ENCODE measurements at places on chromosomes 7 and 10.
A peak's percentile ranks its signal among the peaks of the same experiment; 100 is the strongest.

DNA sequence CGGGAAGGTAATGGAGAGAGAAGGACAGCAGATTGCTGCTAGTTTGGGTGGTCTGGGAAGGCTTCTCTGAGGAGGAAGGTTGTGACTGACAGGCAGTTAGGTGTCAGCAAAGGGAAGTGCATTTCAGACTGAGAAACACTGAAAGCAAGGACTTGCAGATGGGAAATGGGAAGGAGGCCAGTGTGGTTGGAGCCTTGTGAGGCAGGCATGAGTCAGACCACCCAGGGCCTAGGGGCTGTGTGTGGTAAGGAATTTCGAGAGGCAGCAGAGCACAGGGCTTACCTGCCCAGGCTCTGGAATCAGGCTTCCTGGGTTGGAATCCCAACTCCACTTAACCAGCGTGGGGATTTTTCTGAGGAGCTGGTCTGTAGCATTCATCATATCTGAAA lies 53.5 kb downstream of the NRF1 start:
- DNase-seq: no peak

DNA sequence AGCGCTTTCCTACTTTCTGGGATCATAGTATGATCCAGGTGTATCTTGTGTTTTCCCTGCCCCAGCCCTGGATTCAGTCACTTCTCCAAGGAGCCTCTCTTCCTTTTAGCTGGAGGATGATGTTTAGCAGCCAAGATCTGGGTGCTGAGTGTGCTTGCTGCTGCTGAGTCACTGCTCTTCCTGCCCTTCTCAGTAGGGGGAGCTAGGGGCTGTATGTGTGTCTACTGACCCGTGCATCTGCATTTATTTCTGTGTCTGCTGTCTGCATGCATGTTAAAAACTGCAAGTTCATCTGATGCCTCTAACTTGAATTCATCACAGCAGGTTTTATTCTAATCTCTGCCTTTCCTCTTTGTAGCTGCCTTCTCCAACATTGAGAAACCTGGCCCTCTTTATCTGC lies 31.6 kb downstream of the MGMT start:
- DNase-seq: no peak

DNA sequence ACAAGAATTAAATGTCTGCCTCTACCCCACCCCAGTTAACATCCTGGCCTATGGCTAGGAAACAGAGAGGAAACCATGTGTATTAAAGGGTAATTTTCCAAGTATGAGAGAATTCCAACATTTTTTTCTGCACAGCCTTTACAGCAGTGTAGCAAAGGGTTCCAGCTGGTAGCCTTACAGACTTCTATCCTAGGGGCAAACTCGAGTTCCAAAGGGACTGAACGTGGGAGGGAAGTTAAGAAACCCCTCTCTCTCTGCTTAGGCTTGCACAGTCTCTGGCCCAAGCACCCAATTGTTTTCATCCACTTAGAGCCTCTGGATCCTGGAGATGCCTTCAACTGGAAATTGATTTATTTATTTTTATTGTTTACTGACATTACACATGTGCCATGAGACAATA lies 60.3 kb downstream of the SLC16A12 start:
- DNase-seq: no peak

DNA sequence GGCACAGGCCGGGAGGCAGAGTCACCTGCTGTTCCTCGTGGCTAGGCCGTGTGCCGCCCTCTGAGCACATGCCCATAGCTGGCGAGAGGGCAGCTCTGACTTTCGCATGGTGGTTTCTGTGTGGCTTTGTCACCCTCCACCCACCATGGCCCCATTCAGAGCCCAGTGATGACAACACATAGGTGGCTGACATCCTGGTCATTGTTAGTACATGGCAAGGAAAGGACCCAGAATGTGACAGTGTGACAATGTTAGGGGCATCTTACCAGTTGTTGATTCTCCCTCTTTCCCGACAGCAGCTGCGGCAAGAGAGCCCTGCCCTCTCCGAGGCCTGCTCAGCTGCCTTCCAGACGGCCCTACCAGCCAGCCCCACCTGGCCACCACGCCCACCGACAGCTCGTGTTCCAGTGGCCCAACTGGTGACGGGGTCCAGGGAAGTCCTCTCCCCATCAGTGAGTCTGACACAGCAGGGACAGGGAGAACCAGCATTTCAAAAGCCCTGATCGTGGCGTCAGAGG lies 52.2 kb downstream of the ZNF467 start:
- DNase-seq: no peak

GRCh38 chr7:84191261-84191660 lies 3.3 kb downstream of the SEMA3A start:
- no peak for DNase-seq

GRCh38 chr10:79148452-79149344 lies 79.9 kb downstream of the ZMIZ1 start:
- no peak for DNase-seq

DNA sequence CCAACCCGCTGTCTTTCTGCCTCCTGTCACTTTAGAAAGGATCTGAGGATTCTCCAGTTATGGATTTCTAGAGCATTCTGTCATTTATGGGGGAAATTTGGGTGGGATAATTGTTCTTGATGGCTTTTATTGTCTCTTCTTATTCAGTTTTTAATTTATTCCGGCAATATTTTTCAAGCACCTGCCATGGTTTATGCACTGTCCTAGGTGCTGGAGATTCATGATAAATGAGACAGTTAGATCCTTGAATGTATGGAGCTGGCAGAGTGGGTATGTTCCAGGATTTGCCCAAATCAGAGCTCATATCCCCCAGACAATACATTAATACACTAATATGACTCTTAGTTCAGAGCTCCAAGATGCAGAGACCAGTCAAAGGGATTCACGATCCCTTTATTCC lies 146.8 kb upstream of the PRKCQ start:
- no peak for DNase-seq

DNA sequence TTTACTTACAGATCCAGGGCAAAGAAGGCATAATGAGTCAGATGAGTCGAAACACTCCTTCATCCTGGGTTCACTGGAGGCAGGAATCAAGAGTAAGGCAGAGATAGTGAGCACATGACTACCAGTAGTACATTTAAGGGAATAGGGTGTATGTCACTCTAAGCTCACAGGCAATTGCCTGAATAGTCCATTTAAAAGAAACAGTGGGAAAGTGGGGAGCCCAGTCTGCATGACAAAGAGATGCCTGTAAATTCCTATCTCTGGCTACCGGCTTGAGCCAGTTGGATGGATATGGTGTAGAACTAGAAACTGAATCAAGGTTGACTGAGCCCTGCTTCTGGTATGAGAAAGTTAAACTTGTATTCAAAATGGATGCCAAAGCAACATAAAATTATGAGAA lies 861.5 kb upstream of the ZWINT start:
- no peak for DNase-seq

GRCh38 chr10:111114758-111115500 lies 38.1 kb downstream of the ADRA2A start:
- no peak for DNase-seq

- peak; percentile 73 for DNase-seq
These were observed 441 bp downstream of the BMI1 start for GRCh38 chr10:22321156-22321923.

DNA sequence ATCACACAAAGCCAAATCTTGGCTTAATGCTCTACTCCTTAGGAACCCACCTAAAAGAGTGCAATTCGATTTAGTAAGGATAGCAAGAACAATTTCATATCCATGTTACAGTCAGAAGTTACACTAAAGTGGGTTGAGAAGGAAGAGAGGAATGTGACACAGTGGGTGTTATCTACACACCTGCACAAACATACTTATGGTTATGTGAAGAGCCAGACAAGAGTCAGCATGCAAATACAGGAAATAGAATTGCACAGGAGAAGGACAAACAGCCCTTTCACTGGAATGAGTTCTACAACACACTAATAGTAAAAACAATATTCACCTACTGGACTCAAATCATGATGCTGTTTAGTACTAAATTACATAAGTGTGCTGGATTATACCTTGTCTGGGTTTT lies 262.8 kb downstream of the DGKB start:
- DNase-seq: no peak

GRCh38 chr7:124937076-124937475 lies 7.5 kb upstream of the POT1 start:
- no peak for DNase-seq

DNA sequence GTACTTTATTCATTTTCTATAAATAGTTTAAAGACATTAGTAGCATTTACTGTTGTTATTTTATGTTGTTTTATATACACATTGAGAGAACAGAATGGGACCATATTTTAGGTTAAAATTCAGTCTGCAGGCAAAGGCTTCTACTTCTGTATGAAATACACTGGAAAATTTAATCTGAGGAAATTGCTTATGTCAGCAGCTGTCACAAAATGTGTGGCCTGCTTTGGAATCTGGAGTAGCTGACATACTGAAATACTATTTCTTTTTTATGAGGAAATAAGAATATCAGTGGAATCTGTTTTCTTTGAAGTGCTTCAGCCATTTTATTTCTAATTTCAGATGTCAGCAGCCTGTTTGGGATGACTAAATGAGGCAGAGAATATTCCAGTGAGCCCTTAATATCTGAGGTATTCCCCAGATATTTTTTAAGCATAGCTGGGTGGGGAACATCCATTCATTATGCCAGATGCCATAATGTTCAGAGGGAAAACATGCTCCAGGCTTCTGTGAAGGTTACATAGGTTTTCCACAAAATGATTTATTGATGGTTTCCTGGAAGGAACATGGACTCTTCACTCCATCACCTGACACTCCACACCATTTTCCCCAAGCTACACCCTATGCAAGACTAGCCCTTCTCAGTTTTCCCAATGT lies 267.1 kb downstream of the ARL4A start:
- no peak for DNase-seq

DNA sequence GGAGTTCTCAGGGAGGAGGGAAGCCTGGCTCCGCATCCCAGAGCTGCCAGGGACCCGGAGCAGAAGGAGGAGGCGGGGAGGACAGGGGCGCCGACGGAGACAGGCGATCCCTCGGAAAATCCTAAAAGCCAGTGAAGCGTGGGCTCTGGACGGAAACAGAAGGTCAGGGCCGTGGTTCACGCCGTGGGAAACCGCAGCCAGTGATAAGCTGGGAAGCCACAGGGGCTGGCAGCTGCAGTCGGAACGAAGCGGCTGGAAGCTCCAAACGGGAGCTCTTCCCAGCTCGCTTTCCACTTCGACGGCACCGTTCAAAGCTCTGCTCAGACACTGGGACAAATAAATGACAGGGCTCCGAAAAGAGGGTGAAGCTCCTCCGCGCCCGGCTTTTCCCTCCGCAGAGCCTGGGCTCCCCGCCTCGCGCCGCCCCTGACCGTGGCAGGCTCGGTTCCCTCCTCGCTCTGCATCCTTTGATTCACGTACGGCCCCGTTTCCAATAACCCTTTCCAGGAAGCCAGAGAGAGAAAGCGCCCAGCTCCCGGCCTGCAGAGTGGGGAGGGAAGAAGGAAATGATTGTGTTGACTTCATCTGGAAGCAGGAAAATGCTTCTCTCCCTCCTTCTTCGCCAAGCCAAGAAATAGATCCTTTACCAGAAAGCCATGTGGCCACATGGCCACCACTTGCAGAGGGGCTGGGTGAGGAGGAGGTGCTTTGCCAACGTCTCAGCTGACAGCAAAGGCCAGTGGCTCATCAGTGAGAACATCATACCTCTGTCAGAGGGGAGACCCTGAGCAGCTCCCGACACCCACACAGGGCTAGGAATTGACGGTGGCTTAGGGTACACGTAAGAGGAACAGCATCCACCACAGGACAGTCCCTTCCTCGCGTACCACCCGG lies 57.4 kb downstream of the ADRB1 start:
- DNase-seq: no peak

DNA sequence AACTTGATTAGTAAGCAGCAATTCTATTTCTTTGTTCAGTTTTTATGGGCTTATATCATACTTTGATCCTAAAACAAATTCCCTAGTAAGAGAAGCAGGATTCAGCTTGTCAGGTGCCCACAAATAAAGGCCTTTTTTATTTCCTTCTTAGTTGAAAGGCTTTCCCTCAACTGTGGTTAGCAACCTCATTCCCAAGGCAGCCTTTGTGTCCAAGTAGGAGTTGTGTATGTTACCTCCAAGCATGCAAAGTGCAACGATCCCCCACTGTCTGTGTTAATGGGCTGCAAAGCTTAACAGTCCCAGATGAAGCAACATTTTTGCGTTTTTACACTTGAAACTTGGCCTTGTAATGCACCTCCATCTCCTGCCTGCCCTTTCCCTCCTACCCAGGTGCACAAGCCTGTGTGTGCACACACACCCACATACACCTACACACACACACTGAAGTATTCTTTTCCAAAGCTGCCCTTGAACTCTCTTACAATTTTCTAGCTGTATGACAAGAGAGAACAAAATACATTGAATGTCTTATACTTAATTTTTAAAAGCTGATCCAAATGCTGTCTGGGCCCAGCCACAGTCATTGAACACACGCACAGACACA lies 278.2 kb downstream of the SNX13 start:
- no peak for DNase-seq

- no peak for DNase-seq
These were observed 236.7 kb downstream of the DIP2C start for GRCh38 chr10:452512-453426.

- no peak for DNase-seq
These were observed 1.6 kb downstream of the DNMBP start for GRCh38 chr10:100008142-100008522.

GRCh38 chr10:97169063-97169462 lies 16.7 kb downstream of the SLIT1 start:
- no peak for DNase-seq

GRCh38 chr7:136998495-136998894 lies 130.0 kb downstream of the CHRM2 start:
- no peak for DNase-seq

DNA sequence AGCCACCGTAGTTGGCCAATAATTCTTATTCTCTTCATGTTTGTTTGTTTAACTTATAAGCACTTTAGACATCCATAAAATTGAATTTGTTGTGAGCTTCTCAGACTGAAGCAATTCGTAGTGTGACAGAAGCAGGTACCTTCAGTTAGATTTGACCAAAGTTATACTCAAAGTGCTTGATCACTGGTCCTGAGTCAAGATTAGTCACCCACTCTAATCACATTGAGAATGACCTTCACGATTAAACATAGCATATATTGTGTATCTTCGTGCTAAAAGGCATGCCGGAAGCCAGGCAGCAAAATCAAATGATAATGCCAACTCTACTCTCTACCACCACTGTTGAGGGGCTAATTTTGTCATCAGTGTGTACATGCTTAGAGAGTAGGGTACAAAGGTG lies 763.7 kb upstream of the MBL2 start:
- DNase-seq: no peak

- DNase-seq: no peak
These were observed 57.5 kb downstream of the FANK1 start for GRCh38 chr10:125953778-125954385.

- DNase-seq: no peak
These were observed 1.8 kb upstream of the GALNT17 start for GRCh38 chr7:71130031-71130679.

- DNase-seq: no peak
These were observed at the start of gene LRRTM3 for GRCh38 chr10:66925896-66926715. Gene LRRTM3, plus strand, starts transcription at chr10:66926036.

Measured in central memory CD4-positive, alpha-beta T cell (primary cell).